Subcutaneous preadipocyte (primary cell): ENCODE measurements at places on chromosomes 7 and 10. TPM values are rescaled to one million over a fixed set of nuclear protein-coding genes. Genes with fewer than 3 reads are reported as not detected.

LRRC4 gene
- under 0.01 TPM in 2 replicates for total RNA-seq

THAP5 gene
- total RNA-seq: 15.1 and 18.4 TPM in 2 replicates

ODAD2 gene
- total RNA-seq: 0.20 TPM in 1 of 2 replicates, not detected in the other

GNG11 gene
- 49.2 and 74.1 TPM in 2 replicates for total RNA-seq

COMTD1 gene
- total RNA-seq: 6.6 and 11.0 TPM in 2 replicates

ASIC3 gene
- 0.20 and 0.37 TPM in 2 replicates for total RNA-seq

LRRC17 gene
- 2.6 and 9.6 TPM in 2 replicates for total RNA-seq

PRLHR gene
- total RNA-seq: not detected in 2 replicates

ASZ1 gene
- total RNA-seq: not detected in 2 replicates

HMX3 gene
- not detected in 2 replicates for total RNA-seq
